ENCODE measurements at places on chromosomes 6 and 20.

GRCh38 chr20:50824137-50824536 is 29.3 kb downstream of the BCAS4 start:
- no peak for DNase-seq

GRCh38 chr6:159800141-159800865 is at the start of gene PNLDC1:
Gene PNLDC1 (plus strand): TSS chr6:159800276. CDS start chr6:159800308, 32 bp downstream.
- DNase-seq, result no peak

- DNase-seq, result no peak
These were observed 27.3 kb downstream of the PSMB1 start for GRCh38 chr6:170525795-170526194.

GRCh38 chr6:145886228-145886956 is 71.8 kb upstream of the FBXO30 start:
- DNase-seq, result no peak

DNA sequence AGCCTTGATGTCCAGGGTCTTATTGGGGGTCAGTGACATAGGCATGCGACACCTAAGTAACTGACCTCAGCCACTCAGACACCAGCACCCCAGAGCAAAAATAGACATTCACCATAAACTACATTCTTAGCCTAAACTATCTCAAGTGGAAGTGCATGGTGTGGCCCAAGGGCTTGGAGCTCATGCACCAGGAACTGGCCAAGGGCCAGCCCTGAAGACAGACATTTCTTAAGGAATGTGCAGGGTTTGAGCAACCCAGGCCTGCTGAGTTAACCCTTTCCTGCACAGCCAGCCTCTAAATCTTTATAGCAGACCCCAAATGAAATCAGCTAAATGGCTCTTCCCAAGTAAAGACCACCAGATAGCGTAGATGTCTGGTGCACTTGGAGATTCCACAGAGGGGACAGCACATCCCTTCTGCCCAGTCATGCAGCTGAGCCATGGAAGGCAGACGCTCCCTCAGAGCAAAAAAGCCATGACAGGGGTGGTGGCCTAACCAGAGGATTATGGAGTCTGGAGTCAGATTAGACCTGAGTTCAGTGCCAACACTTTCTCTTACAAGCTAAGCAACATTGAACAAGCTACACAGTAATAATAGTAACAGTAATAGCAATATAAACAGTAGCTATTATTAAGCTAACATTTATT is 222.6 kb downstream of the ZMYND8 start:
- no peak for DNase-seq

DNA sequence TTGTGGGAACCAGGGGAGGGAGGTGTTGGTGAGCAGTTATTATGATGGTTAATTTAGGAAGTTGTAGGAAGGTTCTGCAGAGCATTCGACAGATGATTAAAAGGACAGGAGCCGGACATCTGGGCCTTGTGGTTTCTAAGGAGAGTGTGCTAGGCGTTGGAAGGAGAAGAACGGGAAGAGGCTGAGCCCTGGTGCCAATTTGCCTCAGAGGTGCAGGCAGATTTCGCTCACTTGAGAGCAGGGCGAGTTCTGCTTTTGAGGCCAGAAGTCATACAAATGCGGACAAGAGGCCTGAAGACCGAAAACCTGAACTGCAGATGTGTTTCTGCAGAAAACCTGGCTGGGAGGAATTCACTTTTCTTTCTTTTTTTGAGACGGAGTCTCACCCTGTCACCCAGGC is 30.5 kb upstream of the RPS6KA2 start:
- no peak for DNase-seq

DNA sequence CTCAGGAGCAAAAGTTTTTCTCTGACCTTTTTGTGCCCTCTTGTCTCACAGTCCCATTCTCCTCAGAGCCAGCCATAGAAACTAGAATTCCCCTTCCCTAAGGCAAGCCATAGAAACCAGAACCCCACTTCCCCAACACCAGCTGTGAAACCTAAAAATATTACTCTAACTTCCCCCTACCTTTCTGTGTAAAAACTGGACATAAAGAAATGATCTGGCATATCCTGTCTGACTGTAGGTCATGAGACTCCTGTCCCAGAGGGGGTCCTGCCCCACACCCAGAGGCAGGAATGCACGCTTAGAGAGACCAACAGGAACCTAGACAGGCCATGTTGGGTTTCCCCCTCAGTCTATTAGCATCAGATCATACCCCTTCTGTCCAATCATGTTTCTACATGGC is 140.6 kb upstream of the SLC22A16 start:
- DNase-seq, result no peak

DNA sequence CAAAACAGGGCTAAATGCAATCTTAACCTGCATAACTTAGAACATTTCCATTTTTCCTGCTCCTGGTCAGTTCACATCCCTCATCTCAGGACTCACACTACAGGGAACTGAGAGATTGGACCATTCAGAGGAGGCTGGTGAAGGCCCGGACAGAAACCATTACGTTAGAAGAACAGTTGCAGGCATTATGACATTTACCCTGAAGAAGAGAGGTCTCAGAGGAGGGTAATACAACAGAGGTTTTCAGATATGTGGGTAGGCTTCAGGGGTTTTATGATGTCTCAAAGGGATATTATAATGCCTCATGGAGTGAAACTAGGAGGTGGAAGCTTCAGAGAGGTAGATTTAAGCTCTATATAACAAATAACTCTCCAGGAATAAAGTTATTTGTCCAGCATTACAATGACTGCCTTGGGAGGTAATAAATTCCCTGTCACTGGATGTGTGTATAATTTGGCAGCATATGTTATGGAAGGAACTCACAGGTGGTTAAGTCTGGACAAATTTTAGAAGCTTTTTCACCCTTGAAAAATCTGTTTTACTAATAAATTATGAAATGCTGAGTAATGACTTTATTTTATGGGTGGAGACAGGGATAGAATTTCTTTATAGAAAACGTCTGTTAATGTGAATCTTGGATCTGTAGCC is 36.7 kb upstream of the RIPOR2 start:
- DNase-seq, result no peak

- no peak for DNase-seq
These were observed 449.6 kb upstream of the HTR1E start for GRCh38 chr6:86487660-86488221.

DNA sequence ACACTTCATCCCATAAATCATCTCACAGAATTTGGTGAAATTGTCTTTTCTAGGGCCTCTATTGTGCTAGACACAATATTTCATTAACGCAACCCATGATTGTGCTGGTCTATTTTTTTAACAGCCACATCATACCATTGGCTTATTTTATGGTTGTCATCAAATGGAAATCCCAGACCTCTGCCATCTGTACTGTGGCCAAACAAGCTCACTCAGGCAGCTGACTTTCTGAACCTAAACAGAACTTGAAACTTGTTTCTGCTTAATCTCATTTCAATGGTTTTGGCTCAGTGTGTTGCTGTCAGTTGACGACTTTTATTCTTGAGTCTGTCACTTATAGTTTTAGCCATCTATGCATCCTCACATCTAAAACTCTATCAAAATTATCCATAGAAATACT is 111.8 kb downstream of the HAO1 start:
- DNase-seq, result no peak

GRCh38 chr6:95352064-95352795 is 225.1 kb upstream of the MANEA start:
- DNase-seq, result no peak

GRCh38 chr6:154611241-154611640 is 100.8 kb upstream of the CNKSR3 start:
- no peak for DNase-seq
